RWPE1 (cell line): ENCODE measurements at places on chromosomes 13 and 19.

DNA sequence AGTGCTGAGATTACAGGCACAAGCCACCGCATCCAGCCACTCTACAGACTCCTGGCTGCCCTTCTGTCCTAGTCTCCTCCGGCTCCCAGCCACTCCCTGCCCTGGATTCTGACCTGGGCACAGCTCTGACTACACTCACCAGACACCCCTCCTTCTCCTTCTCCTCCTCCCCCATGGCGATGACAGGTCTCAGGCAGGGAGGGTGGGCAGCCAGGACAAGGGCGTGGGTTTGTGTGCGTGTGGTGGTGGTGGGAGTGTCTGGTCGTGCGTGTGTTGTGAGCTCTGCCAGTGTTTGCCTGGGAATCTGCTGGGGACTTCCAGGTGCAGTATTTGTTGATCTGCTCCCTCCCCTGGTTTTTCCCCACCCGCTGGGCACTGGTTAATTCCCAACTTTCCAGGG lies 3.0 kb upstream of the NCCRP1 start:
- no peak for DNase-seq

DNA sequence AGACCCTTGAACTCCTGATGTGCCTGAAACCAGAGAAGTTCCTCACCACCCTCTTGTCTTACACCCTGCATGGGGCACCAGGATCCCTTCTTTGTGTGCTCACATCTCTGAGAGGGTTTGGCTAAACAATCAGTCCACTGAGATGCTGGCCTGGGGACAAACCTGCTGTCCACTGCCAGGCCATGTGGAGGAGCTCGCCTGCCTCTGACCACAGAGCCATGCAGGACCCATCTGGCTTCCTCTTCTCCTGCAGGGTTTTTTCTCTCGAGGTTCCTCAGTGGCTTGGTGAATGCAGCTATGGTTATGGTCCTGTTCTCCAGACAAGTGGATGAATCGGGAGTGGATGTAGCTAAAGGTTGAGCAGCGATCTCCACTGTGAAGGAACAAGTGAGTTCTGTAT lies 49.1 kb upstream of the MEDAG start:
- no peak for DNase-seq

GRCh38 chr13:51838240-51838846 lies 6.6 kb downstream of the TMEM272 start:
- DNase-seq: no peak

GRCh38 chr19:9329999-9330398 lies 6.0 kb downstream of the ZNF559 start:
- no peak for DNase-seq

DNA sequence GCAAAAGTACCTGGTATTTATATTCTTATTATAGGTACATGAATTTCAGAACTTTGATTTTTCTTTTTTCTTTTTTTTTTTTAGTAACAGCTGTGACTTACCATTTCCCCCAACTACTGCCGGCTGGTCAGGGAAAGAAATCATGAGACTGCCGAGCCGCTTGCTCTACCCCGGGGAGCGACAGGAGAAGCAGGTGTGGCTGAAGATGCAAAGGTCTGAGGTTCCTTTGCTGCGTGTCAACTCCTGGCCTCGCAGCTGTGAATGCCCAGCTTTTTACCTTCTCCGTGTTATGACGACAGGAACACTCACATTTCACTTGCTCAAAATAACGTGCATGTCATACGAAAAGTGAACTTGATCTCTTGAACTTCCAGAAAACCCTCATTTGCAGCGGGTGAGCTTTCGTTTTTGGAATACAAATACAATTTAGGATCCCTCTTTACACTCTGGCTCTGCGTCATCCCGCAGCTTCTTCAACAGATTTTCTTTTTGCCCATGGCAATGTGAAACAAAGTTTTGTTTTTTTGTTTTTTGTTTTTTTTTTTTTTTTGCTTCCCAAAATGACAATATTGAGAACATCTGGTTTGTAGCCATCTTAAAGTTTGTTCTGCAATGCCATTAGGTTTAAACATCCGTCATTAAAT lies 117.9 kb downstream of the EFNB2 start:
- no peak for DNase-seq

DNA sequence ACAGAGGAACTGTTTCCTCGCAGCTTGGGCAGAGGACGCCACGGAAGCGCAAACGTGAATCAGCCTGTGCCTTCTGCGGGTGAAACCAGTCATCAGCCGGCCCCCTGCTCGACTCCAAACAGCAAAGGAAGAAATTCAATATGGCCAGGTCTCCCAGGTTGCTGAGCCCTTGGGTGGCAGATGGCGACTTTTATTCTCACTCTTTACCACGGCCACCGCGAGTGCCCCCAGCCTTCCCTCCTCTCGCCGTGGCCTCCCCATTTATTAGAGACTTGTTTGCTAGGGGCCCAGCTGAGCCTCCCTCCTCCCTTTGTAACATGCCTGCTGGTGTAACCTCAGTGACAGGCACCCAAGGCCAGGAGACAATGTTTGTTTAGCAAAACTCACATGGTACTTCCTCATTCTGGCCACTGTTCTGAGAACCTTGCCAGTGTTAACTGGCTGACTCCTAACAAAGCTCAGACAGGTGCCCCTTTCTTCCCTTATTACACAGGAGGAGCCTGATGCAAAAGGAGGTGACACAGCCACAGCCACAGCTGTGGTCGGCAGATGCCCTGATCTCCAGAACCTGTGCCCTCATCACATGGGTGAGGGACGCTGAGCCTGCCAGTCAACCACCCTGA lies 5.8 kb downstream of the RAB20 start:
- DNase-seq: no peak

DNA sequence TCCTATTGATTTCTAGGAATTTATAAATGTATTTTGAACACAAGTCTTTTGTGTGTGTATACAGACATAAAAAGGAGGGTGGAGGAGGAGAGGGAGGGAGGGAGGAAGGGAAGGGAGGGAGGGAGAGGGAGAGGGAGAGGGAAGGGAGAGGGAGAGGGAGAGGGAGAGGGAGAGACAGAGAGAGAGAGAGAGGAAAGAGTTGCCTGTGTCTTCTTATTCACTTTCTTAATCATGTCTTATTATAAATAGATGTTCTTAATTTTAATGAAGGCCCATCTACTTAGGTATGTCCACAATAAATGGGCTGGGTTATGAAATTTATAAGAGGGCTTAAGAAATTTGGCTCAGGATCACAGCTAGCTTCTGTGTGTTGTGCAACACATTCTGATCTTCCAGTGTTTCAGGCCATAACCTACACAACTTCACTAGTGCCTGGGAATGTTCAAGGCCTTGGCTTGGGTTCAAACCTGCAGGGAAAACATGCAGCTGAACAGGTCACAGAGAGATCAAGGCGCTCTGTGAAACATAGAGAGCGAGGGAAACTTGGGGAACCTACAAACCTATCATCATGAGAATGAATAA lies 39.3 kb downstream of the ZNF45 start:
- no peak for DNase-seq

- no peak for DNase-seq
Observed at GRCh38 chr13:91639330-91639729, 240.9 kb downstream of the GPC5 start.

GRCh38 chr13:109372666-109373065 lies 413.7 kb downstream of the IRS2 start:
- no peak for DNase-seq

DNA sequence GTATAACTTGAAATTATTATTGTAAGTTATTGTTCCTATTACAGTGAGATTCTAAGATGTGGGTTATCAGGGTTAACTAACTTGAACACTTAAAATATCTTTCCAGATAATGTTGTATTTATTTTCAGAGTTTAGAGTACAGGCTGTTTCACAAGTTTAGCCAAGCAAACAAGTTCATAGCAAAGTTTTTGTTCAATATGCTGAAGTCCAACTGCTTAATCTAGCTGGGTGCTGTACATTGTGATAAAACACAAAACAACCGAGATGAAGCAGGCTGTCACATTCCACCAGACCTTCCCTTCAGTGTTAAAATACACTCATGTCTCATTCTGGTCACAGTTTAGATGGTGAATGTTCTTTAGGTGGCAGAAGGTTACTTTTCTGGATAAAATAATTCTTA lies 148.0 kb upstream of the PCDH20 start:
- DNase-seq: no peak

DNA sequence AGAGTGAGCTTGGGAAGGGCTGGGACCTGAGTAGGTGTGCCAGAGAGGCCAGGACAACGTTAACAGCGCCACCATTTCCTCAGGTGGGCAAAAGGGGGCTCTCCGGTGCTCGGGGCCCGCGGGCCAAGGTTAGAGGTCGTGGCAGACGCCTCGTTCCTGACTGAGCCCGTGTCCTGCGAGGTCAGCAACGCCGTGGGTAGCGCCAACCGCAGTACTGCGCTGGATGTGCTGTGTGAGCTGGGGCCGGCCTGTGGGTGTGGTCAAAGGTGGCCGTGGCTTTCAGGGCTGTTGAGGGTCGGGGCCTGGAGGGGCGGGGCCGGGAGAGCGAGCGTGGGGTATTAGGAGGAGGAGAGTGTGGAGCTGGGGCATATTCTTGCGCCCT lies 3.7 kb downstream of the KIRREL2 start:
- DNase-seq: no peak

- no peak for DNase-seq
Observed at GRCh38 chr13:73544175-73544574, 485.4 kb downstream of the KLF5 start.

- DNase-seq: no peak
Observed at GRCh38 chr19:33510462-33511194, 11.0 kb downstream of the PEPD start.
